ENCODE measurements at places on chromosomes 6 and 20.

DNA sequence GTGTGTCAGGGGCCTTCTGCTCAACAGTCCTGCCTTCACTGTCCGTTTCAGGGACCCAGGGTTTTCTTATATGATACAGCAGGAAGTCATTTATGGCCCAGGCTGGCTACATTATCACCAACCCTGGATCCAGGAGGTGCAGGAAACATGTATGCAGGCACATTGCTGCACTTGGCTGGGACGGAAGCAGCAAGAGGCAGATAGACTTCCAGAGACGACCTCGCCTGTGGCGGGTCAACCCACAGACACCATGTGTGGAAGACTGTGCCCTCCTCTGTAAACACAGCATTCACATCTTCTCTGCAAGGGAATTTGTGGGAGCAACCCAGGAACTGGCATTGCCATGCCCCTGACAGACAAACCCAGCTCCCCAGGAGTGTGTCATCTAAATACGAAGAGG lies 43.7 kb downstream of the TBC1D7 start:
- DNase-seq: no peak

DNA sequence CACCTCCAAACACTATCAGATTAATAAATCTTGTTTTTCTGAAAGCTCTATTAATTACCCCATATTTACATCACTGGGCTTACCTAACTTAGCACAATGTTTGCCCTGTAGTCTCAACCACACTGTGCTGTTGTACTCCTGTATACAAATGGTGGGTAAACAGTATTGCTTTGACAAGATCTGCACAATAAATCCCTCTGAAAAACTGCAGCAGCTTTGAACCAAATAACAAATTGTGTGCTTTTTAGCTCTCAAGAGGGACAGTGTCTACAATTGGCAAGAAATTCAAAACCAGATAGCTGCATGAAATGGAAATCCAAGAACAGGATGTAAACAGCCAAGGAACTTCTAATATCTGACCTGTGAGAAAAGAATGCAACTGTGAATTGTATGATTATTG lies 10.4 kb downstream of the KIF6 start:
- no peak for DNase-seq

GRCh38 chr20:10647471-10647870 lies 26.3 kb downstream of the JAG1 start:
- DNase-seq: no peak

- no peak for DNase-seq
Observed at GRCh38 chr6:29764422-29765196, 41.4 kb downstream of the HLA-F start.

GRCh38 chr6:155154158-155154830 lies 109.5 kb upstream of the CLDN20 start:
- DNase-seq: peak; percentile 53

DNA sequence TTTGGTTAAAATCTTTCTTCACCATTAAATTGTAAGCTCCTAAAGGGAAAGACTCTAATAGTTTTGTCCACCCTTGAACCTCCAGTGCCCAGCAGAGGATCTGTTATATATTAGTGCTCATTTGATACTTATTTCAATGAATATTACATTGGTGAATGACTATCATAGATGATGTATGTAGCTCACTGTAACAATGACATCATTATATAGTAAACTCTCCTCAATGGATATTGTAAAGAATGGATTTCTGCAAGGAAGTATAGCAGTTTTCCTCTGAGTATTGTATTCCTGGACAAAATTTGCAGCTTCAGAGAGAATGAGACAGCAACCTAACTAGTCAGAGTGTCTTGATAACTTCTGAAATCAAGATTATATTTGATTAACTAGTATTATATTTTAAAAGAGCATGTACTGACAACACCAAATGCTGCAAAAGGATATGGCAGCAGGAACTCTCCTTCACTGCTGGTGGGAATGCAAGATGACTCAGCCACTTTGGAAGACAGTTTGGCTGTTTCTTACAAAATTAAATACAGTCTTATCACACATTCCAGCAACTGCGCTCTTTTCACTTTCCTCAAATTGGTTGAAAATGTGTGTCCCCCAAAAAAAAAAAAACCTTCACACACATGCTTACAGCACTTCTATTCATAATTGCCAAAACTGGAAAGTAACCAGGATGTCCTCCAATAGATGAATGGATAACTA lies 189.8 kb upstream of the OPRM1 start:
- DNase-seq: no peak

DNA sequence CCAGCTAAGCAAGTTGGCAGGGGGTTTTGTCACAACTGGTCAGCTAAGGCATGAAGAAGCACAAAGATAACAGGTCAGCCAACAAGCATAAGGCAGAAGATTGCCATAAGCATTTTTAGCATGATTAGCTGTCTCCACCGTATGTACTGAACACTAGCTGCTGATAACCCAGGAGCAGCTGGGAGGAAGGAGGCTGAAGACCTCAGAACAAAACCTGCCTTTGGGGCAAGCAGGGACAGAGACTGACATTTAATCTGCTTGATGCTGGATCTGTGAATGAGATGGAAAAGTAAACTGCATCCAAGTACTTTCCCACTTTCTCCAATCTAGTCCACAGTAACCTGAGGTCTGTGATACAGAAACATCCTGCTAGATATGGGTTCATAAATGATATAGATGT lies 353.0 kb upstream of the MAP3K7 start:
- no peak for DNase-seq

GRCh38 chr6:74742793-74743508 lies 462.9 kb downstream of the COL12A1 start:
- DNase-seq: no peak

DNA sequence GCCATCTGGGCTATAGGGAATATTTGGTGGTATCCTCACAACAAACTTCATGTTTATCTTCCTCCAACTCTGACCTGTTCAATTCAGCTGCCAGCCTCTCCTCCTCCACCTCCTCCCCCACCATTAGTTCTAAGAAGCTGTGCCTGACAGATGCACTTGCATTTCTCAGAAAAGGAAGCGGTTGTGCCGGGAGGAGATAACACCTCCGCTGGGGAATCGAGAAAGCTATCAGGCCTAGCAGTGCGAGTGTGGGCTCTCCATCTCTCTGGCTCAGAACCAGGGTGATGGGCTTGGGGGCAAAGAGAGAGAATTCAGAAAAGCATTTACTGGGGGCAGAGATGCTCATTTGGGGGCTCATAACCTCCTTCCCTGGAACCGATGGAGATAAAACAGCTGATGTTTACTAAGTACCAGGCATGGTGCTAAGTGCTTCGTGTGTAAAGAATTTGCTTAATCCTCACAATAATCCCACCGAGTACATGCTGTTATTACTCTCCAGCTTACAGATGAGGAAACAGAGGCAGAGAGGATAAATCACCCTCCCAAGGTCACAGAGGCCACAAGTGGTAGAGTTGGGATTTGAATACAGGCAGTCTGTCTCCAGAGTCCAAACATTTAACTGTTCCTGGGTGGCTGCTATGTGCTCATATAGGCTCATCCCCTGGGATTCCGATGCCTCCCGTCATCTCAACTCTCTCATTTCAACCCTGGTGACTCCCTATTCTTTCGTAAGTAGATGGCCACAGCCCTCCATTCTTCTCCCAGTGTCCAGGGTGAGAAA lies 38.3 kb downstream of the COX4I2 start:
- DNase-seq: no peak

GRCh38 chr20:49587111-49587570 lies 19.2 kb upstream of the PTGIS start:
- no peak for DNase-seq

DNA sequence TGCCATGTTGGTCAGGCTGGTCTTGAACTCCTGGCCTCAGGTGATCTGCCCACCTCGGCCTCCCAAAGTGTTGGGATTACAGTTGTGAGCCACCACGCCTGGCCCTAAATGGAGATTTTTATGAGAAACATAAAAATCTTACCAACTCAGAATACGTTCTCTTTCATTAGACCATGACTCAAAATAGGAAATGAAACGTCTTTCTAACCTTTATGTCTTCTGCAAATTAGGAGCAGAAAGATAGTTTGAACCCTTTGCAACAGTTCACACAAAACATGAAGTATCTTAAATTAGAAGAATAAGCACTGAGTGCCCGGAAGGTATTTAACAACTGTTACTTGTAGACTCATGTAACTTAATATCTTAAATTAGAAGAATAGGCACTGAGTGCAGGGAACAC lies 48.3 kb downstream of the AHI1 start:
- no peak for DNase-seq

DNA sequence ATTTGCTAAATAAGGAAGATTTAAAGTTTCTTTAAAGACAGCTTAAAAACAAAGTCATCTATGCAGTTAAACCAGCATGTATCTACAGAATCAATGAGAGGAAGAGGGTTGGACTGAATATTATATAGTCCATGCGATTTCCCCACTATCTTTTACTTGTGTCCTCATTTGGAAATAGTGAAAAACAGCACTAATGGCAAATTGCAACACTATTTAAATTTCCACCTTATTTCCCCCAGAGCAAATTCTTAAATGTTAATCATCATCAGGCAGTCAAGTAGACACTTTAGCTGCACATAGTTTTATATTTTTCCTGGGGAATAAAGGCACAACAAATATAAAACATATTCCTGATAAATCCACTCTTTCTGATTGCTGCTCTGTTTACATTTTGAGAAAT lies 114.6 kb downstream of the LCA5 start:
- no peak for DNase-seq

DNA sequence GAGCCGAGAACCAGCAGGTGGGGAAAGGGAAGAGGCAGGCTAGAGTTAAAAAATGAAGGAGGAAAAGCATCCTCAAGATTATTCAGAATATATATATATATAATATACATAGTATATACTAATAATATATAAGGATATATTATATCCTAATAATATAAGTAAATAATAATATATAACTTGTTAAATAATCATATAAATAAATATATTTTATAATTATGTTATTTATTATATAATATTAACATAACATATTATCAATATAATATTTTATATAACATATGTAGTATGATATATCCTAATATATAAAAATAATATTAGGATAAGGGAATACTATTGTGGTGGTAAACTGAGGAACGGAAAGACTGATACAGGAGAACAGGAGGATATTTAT lies 171.8 kb downstream of the TRIM27 start:
- no peak for DNase-seq

DNA sequence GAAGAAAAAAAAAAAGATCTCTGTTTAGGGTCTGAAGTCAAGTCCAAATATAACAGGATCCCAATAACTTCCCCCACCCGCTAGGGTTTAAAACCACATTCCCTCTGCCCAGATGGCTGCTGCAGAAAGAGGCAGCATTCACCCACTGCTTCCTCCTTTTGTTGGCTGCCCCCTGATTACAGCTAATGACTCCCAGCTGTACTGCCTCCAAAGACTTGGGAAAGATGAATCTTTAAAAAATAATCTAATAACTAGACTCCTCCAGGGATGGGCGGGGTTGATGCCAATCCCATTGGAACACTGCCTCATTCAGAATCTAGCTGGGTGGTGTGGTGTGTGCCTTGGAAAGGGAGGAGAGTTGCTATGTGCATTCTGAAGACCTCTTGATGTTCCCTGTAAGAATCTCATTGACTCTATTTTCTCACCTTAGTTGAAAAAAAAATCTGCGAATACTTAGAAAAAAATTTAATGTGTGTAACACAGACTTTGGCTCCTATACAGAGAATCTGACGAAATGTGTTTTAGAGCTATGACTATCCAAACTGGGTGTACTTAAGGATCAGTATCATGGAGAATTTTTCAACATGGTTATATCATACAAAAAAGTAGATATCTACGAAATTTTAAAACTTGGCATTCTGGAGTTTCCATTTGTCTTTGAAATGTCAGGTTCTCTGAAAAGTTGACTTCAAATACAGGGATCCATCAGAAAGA lies 174.0 kb downstream of the RNF144B start:
- no peak for DNase-seq

Measured in DMS79 treated with DMSO at 0.1 percent for 48 hours (cell line).